ENCODE measurements at places on chromosomes 7 and 10.

DNA sequence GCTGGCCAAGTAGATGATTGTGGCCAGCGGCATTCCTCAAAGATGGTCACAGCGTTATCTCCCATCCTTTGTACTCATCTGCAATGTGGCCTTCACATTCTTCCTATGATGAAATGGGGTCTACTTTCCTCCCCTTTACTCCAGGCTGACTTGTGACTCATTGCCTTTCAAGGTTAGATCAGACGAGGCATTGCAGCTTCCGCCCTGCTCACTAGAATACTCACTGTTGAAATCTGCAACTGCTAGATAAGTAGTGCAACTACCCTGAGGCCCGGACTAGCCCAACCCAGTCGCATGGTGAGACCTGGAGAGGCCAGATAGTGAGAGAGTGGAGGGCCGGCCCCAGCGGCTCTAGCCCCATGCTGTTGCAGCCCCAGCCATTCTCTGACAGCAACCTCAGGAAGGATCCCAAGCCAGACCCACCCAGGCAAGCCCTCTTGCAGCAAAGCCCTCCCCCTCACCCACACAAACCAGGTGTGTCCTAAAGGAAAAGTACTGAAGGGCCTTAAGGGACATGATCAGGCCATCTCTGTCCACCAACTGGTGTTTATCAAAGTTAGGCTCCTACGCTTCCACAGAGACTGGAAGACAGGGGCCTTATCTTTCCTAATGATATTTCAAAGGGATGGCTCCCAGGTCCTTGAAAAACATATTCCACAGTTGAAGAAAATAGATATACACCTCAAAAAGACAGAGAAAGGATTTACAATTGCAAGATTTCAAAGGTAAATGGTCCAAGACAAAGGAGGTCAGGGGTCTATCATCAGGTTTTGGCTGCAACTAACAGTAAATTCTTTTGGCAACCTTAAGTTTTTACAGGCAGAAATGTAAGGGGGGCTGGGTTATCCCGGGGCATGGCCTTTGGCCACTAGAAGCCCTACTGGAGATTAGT lies 107.2 kb upstream of the TRIM24 start:
- no peak overlapping the region for H3K4me3 ChIP-seq
- no peak overlapping the region for H3K27ac ChIP-seq
- no peaks in the 10 kb centered on the region for H3K36me3 ChIP-seq
- H3K27me3 ChIP-seq, result no peaks in the 10 kb centered on the region
- no peaks in the 10 kb centered on the region for H3K4me1 ChIP-seq
- no peak for DNase-seq

DNA sequence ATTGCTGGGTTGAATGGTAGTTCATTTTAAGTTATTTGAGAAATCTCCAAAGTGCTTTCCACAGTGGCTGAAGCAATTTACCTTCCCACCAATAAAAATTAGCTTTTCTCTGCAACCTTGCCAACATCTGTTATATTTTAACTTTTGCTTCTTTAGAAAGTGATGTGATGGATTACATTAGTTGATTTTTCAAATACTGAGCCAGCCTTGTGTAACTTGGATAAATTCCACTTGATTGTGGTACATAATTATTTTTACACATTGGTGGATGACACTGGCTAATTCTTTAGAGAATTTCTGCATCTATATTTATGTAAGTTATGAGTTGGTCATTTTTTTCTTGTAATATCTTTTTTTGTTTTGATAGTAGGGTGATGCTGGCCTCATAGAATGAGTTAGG lies 634.1 kb downstream of the GALNT17 start:
- H3K27me3 ChIP-seq, result no peaks in the 10 kb centered on the region
- DNase-seq, result no peak
- H3K36me3 ChIP-seq, result no peaks in the 10 kb centered on the region
- no peak overlapping the region for H3K27ac ChIP-seq

GRCh38 chr10:129784891-129785290 lies 179.2 kb downstream of the EBF3 start:
- H3K36me3 ChIP-seq, result no peaks in the 10 kb centered on the region
- no peaks in the 10 kb centered on the region for H3K27me3 ChIP-seq
- H3K27ac ChIP-seq, result no peak overlapping the region
- DNase-seq, result peak; percentile 50

DNA sequence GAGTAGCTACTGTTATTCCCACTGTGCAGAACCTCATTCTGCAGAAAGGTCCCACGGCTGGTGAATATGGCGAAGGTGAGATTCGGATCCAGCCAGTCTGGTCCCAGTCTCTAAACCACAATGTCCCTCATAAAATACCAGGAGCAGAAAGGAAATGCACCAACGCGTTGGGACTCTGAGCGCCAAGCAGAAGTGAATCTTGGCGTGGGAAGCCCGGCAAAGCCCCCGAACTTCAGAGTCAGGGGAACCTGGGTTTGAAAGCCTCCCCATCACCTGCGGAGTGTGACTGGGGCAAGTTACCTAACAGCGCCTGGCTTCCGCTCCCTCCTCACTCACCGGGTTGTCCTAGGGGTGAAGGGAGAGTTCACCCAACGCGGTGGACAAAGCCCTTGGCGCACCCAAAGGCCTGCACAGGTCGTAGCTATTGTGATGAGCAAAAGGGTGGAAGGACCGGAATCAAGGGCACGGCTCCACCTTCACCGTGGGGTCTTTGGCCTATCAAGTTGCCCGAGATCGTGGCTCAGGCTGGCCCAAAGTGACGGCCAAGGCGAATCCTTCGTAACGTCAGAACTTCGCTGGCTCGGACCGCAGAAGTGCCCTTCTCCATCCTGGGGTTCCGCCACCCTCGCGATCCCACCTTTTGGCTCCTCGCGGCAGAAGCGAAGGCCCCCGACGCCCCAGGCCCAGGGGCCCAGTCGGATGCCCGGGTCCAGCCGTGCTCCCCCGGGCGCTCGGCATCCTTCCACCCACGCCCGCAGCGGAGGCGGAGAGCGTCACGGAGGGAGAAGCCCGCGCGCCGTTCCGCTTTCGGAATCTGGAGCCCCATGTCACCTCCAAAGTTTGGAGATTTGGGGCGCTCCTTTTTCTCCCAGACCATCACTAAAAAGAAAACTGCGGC lies 811 bp downstream of the RGS10 start:
- peaks cover 25% of the 10 kb centered on the region for H3K4me1 ChIP-seq
- peak overlapping the region; percentile 84 for H3K4me3 ChIP-seq
- H3K36me3 ChIP-seq, result no peaks in the 10 kb centered on the region
- H3K27ac ChIP-seq, result no peak overlapping the region
- no peaks in the 10 kb centered on the region for H3K27me3 ChIP-seq
- DNase-seq, result peak; percentile 32

GRCh38 chr10:42753507-42754154 lies 29.0 kb upstream of the BMS1 start:
- peak; percentile 62 for DNase-seq
- H3K4me3 ChIP-seq, result peak overlapping the region; percentile 53
- H3K27me3 ChIP-seq, result peaks cover 37% of the 10 kb centered on the region
- peaks cover 6% of the 10 kb centered on the region for H3K4me1 ChIP-seq

DNA sequence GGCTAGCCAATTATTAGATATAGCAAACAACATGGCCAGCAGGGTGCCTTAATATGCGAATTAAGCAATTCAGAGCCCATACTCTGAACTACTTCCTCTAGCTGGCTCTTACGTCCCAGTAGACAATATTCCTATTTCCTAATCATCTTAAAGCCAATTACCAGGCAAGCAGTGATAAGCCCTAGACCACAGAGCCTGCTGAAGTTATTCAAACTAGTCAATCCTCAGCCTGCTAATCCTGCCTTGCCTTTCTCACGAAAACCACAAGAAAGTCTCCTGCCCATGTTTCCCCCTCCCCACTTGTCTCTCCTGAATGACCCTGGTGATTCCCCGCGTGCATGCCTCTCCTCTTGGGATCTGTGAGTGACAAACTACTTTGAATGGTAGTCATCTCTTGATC lies 86.8 kb upstream of the CACNA2D1 start:
- DNase-seq, result no peak
- H3K27ac ChIP-seq, result peak overlapping the region; percentile 80
- H3K4me1 ChIP-seq, result peaks cover 37% of the 10 kb centered on the region
- H3K36me3 ChIP-seq, result no peaks in the 10 kb centered on the region
- no peak overlapping the region for H3K4me3 ChIP-seq

DNA sequence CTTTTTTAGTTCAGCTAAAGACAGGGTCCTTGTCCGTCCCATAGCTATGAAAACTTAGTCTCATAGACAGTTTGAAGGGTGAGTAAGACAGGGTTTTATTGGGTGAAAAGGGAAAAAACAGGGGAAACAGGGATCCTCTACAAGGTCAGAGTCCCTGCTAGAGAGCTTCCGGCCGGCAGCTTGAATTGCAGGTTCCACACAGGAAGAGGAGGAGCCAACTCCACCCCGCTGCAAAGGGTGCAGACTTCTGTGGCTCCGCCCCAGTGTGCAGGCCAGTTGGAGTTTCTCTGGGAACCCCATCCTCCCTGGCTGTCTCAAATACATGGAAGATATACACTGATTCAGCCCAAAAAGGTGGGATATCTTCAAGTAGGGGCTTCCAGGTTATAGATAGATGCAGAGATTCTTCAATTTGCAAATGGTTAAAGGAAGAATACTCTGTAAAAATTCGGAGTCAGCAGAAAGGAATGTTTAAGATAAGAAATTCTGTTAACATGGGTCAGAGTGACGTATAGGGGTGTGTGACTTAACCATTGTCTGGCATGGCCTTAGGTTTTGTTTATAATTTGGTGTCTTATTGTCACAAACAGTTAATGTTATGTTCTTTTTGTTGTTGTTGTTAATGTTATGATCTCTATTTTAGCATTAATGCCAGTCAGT lies 34.6 kb upstream of the HECW1 start:
- H3K27me3 ChIP-seq, result peaks cover 6% of the 10 kb centered on the region
- no peak for DNase-seq
- H3K36me3 ChIP-seq, result no peaks in the 10 kb centered on the region
- no peak overlapping the region for H3K4me3 ChIP-seq

GRCh38 chr7:74216361-74216761 lies 6.6 kb downstream of the LAT2 start:
- H3K27ac ChIP-seq, result no peak overlapping the region
- peaks cover 8% of the 10 kb centered on the region for H3K4me1 ChIP-seq
- no peaks in the 10 kb centered on the region for H3K36me3 ChIP-seq
- no peak for DNase-seq

GRCh38 chr7:29296421-29296820 lies 101.8 kb downstream of the CHN2 start:
- H3K4me1 ChIP-seq, result no peaks in the 10 kb centered on the region
- no peaks in the 10 kb centered on the region for H3K36me3 ChIP-seq
- H3K4me3 ChIP-seq, result no peak overlapping the region
- no peak overlapping the region for H3K27ac ChIP-seq
- DNase-seq, result no peak
- H3K27me3 ChIP-seq, result peaks cover 16% of the 10 kb centered on the region

DNA sequence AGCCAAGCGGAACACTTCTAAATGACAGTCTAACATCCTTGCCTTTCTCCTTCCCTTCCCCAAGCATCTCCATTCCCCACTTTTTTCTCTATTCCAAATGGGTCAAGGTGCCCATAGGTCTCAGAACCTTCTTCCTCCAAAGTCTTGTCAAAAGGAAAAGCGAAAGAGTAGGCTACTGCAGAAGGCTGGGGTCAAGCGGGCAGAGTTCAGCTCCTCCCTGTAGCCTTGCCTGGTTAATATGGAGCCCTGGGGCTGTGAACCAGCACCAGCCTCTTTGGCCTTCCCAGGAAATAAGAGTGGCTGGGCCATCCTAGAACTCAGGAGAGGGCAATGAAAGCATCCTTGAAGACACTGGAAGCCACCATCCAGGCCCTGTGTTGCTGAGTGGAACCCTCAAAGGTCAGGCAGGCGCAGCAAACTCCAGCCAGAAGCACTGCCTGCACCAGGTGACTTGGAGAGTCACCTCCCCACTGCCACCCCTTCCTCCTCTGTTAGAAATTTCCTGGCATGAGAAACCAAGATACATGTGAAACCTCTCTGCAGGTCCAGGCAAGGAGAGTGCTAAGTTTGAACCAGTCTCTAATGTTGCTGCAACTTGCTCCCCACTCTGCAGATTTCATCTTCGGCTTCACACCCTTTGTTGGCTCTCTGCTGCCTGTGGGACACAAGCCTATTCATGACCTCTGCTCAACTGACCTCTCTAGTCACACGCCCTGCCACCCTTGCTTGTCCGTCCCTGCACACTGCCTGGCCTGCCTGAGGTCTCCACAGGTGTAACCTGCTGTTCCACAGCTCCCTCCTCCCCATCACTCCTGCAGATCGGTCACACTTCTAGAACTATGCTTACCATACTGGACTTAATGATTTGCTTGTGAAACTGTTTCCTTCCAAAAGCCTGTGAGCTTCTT lies 74.9 kb downstream of the SH3PXD2A start:
- H3K4me1 ChIP-seq, result peaks cover 12% of the 10 kb centered on the region
- H3K4me3 ChIP-seq, result no peak overlapping the region
- peak; percentile 49 for DNase-seq

DNA sequence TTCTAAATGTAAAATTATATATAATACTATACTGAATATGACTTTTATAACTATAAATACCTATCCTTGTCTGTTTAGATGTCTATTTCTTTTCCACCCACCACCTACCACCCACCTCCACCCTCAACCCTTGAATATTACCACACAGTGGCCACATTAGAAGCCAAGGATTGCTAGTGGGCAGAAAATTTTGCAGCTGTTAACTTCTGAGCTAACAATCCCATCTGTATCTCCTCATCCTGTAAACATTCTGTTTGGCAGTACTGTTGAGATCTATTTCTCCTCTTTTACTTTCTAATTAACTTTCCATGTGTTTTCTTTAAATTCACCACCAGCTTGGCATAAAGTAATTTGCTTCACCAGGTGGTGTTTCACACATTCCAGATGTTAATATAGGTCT lies 281.1 kb upstream of the BMPER start:
- H3K36me3 ChIP-seq, result no peaks in the 10 kb centered on the region
- H3K27ac ChIP-seq, result no peak overlapping the region
- no peak for DNase-seq
- H3K4me1 ChIP-seq, result no peaks in the 10 kb centered on the region
- H3K27me3 ChIP-seq, result no peaks in the 10 kb centered on the region

DNA sequence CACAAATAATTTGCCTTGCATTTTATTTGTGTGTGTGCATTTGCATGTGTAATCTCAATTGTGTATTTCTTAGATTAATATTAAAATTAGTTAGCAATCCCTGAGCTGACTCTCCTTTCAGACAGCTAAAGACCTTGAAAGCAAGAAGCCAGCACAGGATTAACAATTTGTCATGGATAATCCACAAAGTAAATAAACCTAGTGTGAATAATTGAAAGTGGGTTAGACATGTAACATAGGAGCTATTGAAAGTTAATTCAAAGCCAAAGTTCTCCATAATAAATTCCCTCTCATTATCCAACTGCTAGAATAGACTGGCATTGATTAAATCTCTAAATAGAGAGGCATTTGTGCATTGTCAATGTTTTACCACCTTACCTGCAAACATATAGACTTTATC lies 326.1 kb downstream of the PLXDC2 start:
- no peak for DNase-seq
- no peak overlapping the region for H3K27ac ChIP-seq
- H3K4me1 ChIP-seq, result no peaks in the 10 kb centered on the region
- no peaks in the 10 kb centered on the region for H3K36me3 ChIP-seq
- H3K27me3 ChIP-seq, result no peaks in the 10 kb centered on the region
